ENCODE measurements at places on chromosomes 11 and 22. TPM values are rescaled to one million over a fixed set of nuclear protein-coding genes. Genes with fewer than 3 reads are reported as not detected.

The GRIA4 gene
- total RNA-seq, result not detected

The C1QTNF4 gene
- total RNA-seq, result 0.47 TPM

The CHRM1 gene
- not detected for total RNA-seq

The PRAME gene
- not detected for total RNA-seq

The OR10A2 gene
- not detected for total RNA-seq

The MCAM gene
- 2.9 TPM for total RNA-seq

The ANAPC15 gene
- total RNA-seq, result 52.5 TPM

The RAB36 gene
- 1.3 TPM for total RNA-seq

The ZP1 gene
- 0.44 TPM for total RNA-seq

The TYR gene
- not detected for total RNA-seq

The MAPK8IP2 gene
- 0.39 TPM for total RNA-seq

The ISX gene
- not detected for total RNA-seq

The TRIM29 gene
- not detected for total RNA-seq

The CRYBB1 gene
- not detected for total RNA-seq

The OR5AS1 gene
- not detected for total RNA-seq
